Activated CD8-positive, alpha-beta memory T cell treated with anti-CD3 and anti-CD28 coated beads, Interleukin-2, amount 10 ng/mL, durations not matched to agents 7 days and 5 days (primary cell): ENCODE measurements at places on chromosomes 2 and 18.

DNA sequence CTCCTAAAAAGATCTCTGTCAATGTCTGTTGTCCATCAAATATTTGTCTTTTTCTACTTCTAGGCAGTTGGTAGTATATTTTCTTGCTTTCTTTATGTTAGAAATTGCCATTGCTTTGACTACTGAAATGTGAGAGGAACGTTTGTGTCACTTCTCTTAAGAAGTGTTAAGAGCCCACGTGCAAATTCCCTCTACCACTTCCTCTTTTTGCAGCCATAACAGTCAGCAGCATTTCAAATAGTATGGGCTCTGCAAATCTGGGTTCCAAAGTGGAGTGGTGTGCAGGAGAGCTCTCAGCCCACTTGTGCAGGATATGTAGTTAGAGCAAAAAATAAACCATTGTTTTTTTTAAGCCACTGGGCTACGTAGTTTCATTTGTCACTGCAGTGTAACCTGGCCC is 314.0 kb downstream of the MEIS1 start:
- DNase-seq: no peak

- no peak for DNase-seq
Measured at GRCh38 chr18:9561759-9562158, 52.6 kb downstream of the PPP4R1 start.

GRCh38 chr2:66279024-66279423 is 155.9 kb upstream of the MEIS1 start:
- no peak for DNase-seq

DNA sequence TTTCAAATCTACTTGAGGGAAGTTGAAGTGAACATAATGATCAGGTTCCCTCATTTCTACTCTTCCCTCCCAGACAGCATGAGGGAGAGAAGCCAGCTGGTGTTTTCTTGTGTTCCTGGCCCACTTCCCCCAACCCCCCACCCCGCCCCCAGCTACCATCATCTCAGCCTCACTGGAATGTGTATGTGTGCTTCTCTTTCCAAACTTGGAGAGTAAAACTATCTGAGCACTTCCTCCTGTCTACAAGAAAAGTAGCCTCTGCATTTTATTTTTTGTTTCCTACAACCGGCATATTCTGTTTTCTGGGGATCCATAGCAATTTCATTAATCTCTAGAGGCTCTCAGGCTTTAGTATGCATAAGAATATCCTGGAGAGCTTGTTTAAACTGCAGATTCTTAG is 53.6 kb upstream of the GRHL1 start:
- no peak for DNase-seq

GRCh38 chr2:210568108-210568507 is 11.7 kb downstream of the CPS1 start:
- no peak for DNase-seq

DNA sequence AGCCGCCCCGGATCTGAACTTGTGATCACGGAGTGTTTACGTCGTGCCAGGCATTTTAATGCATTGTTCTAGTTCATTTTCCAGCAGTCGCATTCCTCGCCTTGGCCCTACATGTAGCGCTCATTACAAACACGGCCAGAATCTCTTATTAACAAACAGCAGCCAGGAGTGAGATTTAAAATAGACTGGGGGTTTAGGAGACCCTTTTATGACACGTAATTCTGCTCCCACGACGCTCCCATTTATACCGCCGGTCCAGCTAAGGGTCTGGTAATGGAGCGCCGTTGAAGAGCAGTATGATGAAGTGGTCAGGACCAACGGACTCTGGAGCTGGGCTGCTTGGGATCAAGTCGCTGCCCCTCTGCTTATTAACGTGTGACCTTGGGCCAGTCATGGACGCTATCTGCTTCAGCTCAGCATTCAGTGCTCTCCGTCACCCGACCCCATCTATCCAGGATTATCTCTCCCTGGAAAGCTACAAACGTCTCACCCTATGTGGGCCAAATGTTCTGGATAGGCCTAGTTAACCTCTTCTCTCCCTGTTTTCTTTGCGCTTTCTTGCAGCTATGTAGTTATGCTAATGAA is 745 bp downstream of the MSH2 start:
- no peak for DNase-seq

- no peak for DNase-seq
Measured at GRCh38 chr2:60119778-60120177, 433.7 kb downstream of the BCL11A start.

GRCh38 chr18:51153659-51154371 is 43.7 kb downstream of the MEX3C start:
- peak; percentile 61 for DNase-seq

DNA sequence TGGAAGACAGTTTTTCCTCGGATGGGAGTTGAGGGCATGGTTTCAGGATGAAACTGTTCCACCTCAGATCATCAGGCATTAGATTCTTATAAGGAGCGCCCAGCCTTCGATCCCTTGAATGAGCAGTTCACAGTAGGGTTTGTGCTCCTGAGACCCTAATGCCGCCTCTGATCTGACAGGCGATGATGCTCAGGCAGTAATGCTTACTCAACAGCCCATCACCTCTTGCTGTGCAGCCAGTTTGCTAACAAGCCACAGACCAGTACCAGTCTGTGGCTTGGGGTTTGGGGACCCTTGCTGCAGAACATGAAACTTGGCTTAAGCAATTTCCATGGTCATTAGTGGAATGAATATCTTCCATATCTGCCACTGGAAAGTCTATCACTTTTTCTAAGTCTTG is 56.4 kb downstream of the GORASP2 start:
- no peak for DNase-seq

DNA sequence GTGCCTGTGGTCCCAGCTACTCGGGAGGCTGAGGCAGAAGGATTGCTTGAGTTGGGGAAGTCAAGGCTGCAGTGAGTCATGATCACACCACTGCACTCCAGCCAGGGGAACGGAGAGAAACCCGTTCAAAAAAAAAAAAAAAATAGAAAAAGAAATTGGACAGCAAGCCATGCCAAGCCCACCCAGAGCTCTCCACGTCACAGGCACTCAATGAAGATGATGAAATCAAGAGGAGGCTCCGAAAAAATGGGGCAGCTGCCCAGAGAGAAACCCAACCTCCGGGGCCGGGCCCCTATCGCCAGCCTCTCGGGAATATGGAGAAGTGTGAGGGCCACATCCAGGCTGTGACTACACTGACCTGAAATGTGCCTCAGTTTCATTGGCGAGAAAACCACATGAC is 40.0 kb downstream of the BIN1 start:
- DNase-seq: no peak

DNA sequence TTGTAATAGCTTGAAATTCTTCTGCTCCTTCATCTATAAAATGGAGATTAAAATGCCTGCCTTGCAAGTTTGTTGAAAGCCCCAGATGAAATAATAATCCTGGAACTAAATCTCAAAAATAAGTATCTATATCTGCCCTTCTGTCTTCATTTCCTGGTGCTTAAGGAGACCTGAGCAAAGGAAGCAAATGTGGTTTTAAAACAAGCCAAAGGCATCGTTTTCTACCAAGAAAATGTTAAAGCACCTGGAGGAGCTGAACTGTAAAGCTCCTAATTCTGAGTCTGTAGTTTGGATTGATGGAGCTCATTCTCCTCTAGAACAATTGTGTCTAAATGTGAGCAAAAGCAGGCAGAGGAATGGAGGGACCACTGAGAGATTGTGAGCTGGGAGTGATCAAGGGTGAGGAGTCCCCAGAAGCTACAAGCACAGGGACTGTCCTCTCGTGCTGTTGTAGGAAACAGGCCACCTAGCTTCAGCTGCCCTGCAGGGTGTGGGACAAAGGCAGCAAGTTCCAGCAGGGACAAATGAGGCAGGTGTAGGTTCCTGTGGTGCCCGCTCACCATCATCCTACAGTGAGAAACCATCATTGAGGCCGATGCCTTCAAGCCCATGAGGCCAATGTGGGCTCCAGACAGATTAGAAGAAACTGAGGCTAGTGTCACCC is 420.7 kb upstream of the TRIB2 start:
- DNase-seq: no peak

- no peak for DNase-seq
Measured at GRCh38 chr2:71457123-71457915, 4.0 kb downstream of the DYSF start.
